ENCODE measurements at places on chromosomes 11 and 22.
A peak's percentile ranks its signal among the peaks of the same experiment; 100 is the strongest.

- H3K4me1 ChIP-seq = peaks cover 17% of the 10 kb centered on the region
- no peak overlapping the region for H3K27ac ChIP-seq
- DNase-seq = no peak
- H3K36me3 ChIP-seq = no peaks in the 10 kb centered on the region
- H3K27me3 ChIP-seq = peaks cover 8% of the 10 kb centered on the region
- H3K4me3 ChIP-seq = no peak overlapping the region
Measured at GRCh38 chr11:77146261-77147035, 18.4 kb downstream of the MYO7A start.

DNA sequence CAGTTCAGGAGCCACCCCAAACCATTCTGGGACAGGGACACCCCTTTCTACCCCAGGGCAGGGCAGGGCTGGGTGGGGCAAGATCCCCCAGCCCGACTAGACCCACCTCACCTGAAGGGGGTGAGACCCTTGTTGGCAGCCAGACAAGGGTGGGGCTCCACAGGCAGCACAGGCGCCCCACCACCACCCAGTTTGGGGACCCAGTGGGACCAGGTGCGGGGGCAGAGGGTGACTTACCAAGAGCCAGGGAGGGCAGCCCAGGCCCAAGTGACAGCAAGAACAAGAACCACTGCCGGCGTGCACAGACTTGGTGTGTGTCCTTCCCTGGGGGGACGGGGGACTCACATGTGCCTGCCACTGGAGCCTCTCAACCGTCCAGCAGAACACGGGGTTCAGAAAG is 2.2 kb downstream of the ADM2 start:
- peaks cover 6% of the 10 kb centered on the region for H3K27me3 ChIP-seq
- no peaks in the 10 kb centered on the region for H3K36me3 ChIP-seq
- no peak for DNase-seq
- H3K27ac ChIP-seq = no peak overlapping the region

DNA sequence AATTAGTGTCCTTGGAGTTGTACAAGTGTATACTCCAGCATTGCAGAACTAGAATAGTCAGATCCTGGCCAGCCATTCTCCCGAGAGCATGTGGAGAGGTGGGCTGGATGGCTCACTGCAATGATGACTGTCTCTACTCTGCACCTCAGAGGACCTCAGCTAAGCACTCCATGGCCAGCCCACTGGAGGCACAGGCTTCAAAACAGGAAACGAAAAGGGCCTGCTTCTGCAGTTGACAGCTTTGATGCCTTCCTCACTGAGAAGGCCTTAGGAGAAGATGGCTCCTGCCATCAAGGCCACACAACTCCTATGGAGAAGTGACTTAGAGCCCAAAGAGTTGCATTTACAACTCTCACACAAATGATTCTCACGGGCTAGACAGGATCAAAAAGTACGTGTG is 9.1 kb downstream of the POLD4 start:
- peaks cover 59% of the 10 kb centered on the region for H3K4me1 ChIP-seq
- DNase-seq = no peak
- no peaks in the 10 kb centered on the region for H3K36me3 ChIP-seq
- peak overlapping the region; percentile 83 for H3K4me3 ChIP-seq
- no peaks in the 10 kb centered on the region for H3K27me3 ChIP-seq

- peaks cover 8% of the 10 kb centered on the region for H3K4me1 ChIP-seq
- H3K36me3 ChIP-seq = no peaks in the 10 kb centered on the region
- peaks cover 5% of the 10 kb centered on the region for H3K27me3 ChIP-seq
- no peak overlapping the region for H3K4me3 ChIP-seq
Measured at GRCh38 chr11:1920909-1921573, 1.5 kb downstream of the TNNT3 start.

- DNase-seq = no peak
- no peaks in the 10 kb centered on the region for H3K4me1 ChIP-seq
- H3K4me3 ChIP-seq = no peak overlapping the region
- H3K36me3 ChIP-seq = no peaks in the 10 kb centered on the region
Measured at GRCh38 chr11:70727899-70728620, 329.7 kb downstream of the CTTN start.

GRCh38 chr11:76025068-76025467 is 181.2 kb downstream of the WNT11 start:
- H3K27ac ChIP-seq = no peak overlapping the region
- H3K4me3 ChIP-seq = no peak overlapping the region
- no peak for DNase-seq
- peaks cover 41% of the 10 kb centered on the region for H3K36me3 ChIP-seq
- no peaks in the 10 kb centered on the region for H3K27me3 ChIP-seq

DNA sequence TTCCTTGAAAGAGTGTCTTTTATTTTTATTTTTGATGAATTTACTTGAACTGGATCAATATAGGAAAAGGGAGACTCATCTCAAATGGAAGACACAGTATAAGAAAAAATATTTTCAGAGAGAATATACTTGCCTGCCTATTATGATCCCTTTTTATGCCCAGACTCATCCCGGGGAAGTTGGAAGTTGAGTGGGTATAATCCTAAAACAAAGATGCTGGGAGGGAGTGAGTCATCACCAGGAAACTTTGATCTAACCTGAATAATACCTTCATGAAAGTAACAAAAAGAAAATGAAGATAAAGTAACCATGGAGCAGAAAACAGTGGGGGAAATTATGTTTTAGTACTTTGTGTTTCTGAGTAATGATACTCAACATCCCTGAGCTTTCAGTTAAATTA is 1514.0 kb downstream of the FAM181B start:
- no peaks in the 10 kb centered on the region for H3K4me1 ChIP-seq
- H3K36me3 ChIP-seq = no peaks in the 10 kb centered on the region
- H3K4me3 ChIP-seq = no peak overlapping the region
- DNase-seq = no peak
- H3K27me3 ChIP-seq = no peaks in the 10 kb centered on the region

DNA sequence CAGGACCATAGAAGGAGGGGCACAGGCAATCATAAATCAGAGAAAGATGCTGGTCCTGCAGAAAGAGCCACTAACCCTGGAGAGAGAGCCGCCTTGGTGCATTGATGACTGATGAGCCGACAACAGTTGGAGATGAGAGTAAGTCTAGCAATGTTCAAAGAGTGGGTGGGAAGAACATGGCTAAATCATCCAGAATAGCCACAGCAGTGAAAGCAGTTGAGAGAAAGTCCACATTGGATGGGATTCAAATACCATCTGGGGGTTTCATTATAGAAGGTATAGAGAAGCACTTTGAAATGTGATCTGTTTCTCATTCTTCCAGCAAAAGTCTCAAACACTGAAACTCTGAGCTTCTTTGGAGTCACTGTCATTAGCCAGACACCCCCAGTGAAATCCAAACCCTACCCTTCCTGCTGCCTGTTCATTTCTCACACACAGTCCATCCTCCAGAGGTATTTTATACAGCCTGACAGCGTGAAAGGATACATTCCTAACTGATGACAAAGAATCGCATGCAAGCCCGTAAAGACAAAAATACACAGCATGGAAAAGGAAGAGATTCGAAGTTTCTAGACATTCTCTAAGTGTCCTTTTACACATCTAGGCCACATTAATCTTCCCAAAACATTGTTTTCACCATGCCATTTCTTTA is 303.1 kb upstream of the MPPED2 start:
- H3K27ac ChIP-seq = no peak overlapping the region
- no peaks in the 10 kb centered on the region for H3K4me1 ChIP-seq
- DNase-seq = no peak
- no peak overlapping the region for H3K4me3 ChIP-seq

- H3K27ac ChIP-seq = no peak overlapping the region
- DNase-seq = no peak
- no peak overlapping the region for H3K4me3 ChIP-seq
- no peaks in the 10 kb centered on the region for H3K4me1 ChIP-seq
Measured at GRCh38 chr11:61281581-61282250, 13.4 kb downstream of the VWCE start.

DNA sequence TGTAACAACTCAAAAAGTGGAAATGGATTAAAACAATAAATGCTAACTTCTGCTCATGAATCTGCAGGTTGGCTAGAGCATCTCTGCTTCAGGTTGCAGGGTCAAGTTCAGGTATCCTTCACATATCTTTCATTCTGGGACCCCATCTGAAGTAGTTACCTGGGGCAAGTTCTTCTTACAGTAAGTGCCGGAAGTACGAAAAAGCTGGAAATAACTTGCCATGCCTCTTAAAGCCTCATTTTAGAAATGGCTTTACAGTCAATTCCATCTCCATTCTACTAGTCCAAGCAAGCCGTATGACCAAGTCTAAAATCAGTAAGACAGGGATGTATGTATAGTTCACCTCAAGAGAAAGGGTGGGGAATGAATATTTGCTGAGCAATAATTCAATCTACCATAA is 93.7 kb downstream of the FCHSD2 start:
- peaks cover 78% of the 10 kb centered on the region for H3K4me1 ChIP-seq
- no peaks in the 10 kb centered on the region for H3K27me3 ChIP-seq
- H3K36me3 ChIP-seq = peaks cover 3% of the 10 kb centered on the region
- DNase-seq = no peak
- peak overlapping the region; percentile 92 for H3K27ac ChIP-seq

- peak; percentile 58 for DNase-seq
- H3K27me3 ChIP-seq = peaks cover 9% of the 10 kb centered on the region
- H3K4me3 ChIP-seq = no peak overlapping the region
Measured at GRCh38 chr22:43388420-43388851, 23.4 kb upstream of the MPPED1 start.

DNA sequence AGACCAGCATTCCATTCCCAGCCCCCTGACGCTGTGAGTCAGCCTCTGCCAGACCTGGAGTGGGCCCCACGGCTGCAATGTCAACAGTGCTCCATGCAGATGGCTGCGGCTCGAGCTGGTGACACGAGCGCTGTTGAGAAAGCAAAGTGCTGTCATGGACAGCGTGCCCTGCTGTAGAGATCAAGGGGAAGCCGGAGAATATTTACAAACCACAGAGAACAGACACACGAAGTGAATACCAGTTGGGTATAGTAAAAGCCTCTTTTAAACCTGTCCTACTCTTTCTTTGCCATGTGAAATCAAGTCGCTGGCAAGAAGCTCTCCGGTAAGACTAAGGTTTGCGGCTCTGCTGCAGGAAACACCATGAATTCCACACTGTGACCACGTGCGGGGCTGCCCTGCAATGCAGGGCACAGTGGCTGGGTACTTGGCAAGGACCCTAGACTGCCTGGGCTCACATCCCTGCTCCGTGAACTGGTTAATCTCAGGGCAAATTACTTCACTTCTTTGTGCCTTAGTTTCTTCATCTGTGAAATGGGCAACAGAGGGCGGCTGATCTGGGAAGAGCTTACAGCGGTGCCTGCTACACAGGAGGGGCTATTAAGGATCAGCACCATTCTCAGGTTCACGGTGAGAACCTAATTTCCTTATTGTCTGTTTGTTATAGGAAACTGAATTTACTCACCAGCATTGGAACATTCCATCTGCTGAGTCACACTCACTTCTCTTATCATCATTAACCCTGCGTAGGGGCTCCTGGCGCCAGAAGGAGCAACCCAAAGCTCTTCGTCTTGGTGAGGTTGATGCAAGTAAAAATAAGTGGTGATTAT is 27.8 kb upstream of the ELFN2 start:
- no peak overlapping the region for H3K4me3 ChIP-seq
- H3K36me3 ChIP-seq = no peaks in the 10 kb centered on the region
- DNase-seq = no peak

- H3K27me3 ChIP-seq = no peaks in the 10 kb centered on the region
- peaks cover 57% of the 10 kb centered on the region for H3K4me1 ChIP-seq
- no peak overlapping the region for H3K27ac ChIP-seq
- no peak for DNase-seq
Measured at GRCh38 chr11:65128182-65129145, 5.9 kb downstream of the SYVN1 start.

GRCh38 chr22:49398646-49399045 is 429.0 kb downstream of the BRD1 start:
- peaks cover 4% of the 10 kb centered on the region for H3K36me3 ChIP-seq
- DNase-seq = no peak
- no peaks in the 10 kb centered on the region for H3K4me1 ChIP-seq
- H3K27me3 ChIP-seq = peaks cover 7% of the 10 kb centered on the region
- no peak overlapping the region for H3K4me3 ChIP-seq

DNA sequence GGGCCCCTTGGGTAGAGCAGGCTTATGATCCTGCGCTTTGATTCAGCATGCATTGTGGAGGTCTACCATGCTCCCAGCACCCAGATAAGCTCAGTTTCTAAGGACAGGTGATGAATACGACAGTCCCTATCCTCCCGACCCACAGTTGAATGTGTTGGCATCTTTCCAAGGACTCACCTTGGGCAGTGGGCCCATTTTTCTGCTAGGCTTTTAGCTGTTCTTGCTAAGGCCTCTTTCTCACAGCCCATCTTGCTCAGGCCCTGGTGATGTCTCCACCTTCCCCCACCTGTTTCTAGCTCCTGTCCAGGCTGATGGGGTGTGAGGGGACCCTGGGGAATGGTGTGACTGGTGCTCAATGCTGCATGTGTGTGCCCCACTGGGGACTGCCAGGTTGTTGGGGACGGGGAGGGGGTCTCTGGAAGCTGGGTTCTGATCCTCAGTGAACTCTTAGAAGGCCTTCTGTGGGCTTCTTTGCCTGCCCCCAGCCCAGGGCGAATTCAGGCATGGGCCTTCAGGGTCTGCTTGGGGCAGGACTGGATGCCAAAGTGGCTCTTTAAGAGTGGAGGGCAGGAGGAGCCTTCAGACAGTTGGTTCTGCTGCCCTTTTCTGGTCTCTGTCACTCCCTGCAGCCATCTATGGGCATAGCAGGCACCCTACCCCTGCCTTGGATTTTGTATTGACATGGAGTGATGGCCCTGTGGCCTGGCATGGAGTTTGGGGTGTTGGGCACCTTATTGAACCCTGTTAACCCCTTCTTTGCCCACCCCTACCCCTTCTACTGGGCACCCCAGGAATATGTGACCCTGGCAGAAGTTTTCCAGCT is 33.1 kb downstream of the PHLDB1 start:
- H3K4me1 ChIP-seq = no peaks in the 10 kb centered on the region
- H3K27me3 ChIP-seq = peaks cover 6% of the 10 kb centered on the region
- no peaks in the 10 kb centered on the region for H3K36me3 ChIP-seq
- no peak for DNase-seq
- H3K4me3 ChIP-seq = no peak overlapping the region

DNA sequence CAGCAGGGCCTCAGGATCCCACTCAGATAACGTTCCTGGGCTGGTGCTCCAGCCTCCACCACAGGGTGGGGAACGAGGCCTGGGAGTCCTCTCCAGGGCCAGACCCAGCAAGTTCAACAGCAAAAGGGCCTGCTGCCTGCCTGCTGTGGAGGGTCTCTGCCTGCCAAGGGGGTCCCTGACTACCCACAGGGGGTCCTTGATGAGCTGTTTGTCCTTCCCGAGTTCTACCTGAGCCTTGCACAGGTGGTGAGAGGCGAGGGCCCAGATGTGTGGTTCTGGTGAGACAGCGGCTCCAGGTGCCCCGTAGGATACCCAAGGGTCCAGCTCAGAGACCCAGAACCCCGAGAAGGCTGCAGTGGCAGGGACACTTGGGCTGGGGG is 4.4 kb downstream of the DUSP8 start:
- no peaks in the 10 kb centered on the region for H3K36me3 ChIP-seq
- H3K27me3 ChIP-seq = peaks cover 7% of the 10 kb centered on the region
- no peak for DNase-seq
- H3K27ac ChIP-seq = no peak overlapping the region
- no peaks in the 10 kb centered on the region for H3K4me1 ChIP-seq
